ENCODE measurements at places on chromosomes 2 and 18.

- no peak for DNase-seq
Observed at GRCh38 chr2:41803361-41803760, 244.5 kb upstream of the PKDCC start.

GRCh38 chr2:238696331-238696730 is 151.6 kb upstream of the TWIST2 start:
- no peak for DNase-seq

DNA sequence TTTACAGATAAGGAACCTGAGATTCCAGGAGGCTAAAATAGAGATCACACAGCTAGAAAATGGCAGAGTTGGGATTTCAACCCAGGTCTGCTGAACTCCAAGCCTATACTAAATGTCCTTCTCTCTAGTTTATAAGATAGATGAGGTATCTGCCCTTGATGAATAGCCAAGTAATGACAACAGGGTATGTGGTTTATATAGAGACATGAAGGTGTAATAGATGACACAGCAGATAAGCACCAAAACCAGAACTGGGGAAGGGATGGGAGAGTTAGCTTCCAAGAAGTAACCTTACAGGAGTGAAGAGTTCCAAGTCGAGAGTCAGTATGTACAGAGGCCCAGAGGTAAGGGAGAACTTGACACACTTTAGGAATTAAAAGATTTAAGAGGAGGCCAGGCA is 104.7 kb upstream of the UBXN4 start:
- no peak for DNase-seq

- DNase-seq = no peak
Observed at GRCh38 chr2:238418196-238418998, 8.3 kb upstream of the ASB1 start.

DNA sequence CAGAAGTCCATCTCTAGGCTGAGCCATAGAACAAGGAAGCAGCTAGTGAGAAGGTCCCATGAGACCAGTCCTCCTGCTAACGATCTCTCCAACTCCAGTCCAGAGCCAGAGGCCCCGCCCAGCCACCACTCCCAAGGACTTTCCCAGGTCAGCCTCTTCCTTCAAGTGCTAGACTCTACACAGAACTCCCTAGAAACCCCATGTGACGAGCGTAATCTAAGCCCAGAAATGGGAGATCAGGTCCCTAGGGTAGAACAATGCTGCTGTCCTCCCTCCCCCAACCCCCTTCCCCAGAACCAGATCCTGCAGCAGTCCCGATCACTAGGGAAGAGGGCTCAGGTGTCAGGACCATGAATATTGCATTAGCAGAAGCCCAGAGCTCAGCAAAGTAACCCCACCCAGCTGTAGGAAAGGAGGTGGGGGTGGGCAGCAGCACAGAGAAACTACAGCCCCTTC is 6.9 kb downstream of the DCTN1 start:
- DNase-seq = no peak

- DNase-seq = no peak
Observed at GRCh38 chr2:100630473-100630977, 67.7 kb downstream of the PDCL3 start.

GRCh38 chr18:2154278-2154677 is 417.0 kb downstream of the METTL4 start:
- DNase-seq = no peak

DNA sequence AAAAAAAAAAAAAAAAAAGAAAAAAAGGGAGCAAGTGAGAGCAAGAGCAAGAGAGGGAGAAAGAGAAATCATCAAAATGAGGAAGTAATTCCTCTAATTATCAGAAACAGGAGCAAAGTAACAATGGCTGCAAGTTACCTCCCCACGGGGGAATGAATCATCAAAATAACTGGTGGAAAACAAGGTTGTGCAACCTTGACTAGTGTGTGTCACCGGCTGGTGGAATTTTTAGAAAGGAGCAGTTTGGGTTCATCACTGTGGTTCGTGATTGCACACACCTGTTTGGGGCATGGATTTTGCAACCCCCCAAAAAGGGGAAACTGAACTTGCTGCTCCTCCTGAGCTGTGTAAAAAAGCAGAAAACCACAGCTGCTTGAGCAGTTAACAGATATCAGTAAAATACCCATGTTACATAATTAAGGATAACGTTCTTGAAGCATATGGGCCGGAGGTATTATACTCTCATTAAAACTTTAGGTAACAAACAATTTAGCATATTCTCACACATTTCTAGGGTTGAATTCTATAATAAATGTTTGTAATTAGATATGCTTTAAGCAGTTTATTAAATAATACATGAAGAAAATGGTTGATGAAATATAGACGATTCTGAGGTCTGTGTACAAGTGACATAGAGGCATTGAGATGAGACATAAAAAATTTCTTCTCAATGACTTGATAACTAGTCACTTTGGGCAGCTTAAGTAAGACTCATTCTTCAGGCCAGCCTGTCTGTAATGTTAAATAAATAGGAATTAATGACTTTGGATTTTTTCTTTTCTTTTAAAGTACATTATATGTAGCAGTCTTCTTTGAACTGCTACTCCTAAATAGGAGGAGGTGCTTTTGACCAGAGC is 184.2 kb upstream of the ZEB2 start:
- DNase-seq = no peak

GRCh38 chr2:104572834-104573233 is 281.1 kb upstream of the POU3F3 start:
- no peak for DNase-seq

GRCh38 chr18:78772360-78773302 is 207.0 kb upstream of the SALL3 start:
- no peak for DNase-seq

DNA sequence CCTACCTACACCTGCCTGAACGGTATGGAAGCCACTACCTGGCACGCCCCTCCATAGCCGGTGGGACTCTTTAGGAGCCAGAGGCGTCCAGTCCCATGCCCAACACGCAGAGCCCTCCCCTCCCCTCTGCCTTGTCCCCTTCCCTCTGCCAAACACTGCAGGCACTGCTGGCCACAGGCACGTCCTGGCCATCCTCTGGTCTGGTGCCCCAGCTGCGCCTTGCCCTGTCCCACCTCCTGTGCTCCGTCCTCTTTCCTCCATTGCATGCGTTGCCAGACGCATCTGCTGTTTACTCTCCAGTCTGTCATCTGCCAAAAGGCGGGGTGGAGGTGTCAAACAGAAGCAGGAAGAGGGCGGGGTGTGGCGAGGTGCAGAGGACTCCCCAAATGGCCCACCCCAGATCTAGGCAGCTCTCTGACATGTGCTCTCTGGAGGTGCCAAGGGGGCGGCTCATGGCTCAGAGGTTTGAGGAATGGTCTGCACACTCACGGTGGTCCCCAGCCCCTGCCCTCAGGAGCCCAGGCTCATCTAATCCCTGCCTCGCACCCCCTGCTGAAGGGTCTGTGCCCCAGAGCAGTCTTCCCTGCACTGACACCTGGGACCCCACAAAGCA is 45.1 kb downstream of the HS6ST1 start:
- no peak for DNase-seq

DNA sequence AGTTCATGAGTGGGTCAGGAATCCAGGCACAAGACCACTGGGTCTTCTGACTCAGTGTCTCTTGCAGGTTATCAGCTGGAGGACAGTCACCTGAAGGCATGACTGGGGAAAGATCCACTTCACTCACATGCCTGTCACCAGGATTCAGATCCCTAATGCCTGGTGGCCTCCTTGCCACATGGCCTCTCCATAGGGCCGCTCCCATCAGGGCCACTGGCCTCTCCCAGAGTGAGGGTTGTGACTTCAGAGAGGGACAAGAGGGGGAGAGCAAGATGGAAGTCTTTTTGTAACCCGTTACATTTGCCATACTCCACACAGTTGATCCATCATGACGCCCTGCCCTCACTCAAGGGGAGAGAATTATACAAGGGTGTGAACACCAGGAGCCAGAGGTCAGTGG is 13.0 kb upstream of the OTOS start:
- DNase-seq = no peak

- DNase-seq = no peak
Observed at GRCh38 chr2:85111819-85112281, 21.3 kb upstream of the TCF7L1 start.

GRCh38 chr2:9287400-9288045 is 80.9 kb downstream of the ASAP2 start:
- DNase-seq = no peak

DNA sequence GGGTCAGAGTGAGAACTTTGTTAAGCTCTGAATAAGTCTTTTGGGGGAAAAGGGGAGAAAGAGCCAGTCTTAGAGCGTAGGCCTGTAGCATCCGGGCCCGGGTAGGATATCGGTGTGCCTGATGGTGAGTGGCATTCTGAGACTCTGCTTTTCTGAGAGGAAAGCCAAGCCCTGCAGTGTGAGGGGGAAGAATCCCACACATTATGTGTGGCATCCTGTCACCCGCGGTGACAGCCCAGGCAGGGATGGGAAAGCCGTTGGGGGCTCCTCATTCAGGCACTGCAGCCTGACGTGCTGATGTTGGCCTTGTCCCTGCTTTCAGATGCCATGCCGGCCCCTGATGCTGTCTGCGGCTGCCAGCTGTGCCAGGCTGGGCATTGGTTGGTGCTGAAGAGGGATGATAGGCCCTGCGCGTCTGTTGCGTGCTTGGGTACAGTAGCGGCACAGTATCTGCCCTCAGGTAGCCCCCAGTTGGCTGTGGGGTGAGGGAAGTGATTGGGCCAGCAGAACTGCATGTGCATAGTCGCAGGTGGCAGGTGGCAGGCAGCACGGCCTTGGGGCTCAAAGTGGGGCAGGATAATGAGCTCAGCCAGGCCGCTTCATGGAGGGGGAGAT is 37.6 kb downstream of the GLI2 start:
- DNase-seq = no peak
